Jurkat, Clone E6-1 (cell line): ENCODE measurements at places on chromosomes 4 and X.
A peak's percentile ranks its signal among the peaks of the same experiment; 100 is the strongest.

- no peak for DNase-seq
Observed at GRCh38 chr4:89351201-89351600, 43.6 kb upstream of the GPRIN3 start.

- no peak for DNase-seq
Observed at GRCh38 chr4:5238173-5238572, 186.9 kb downstream of the STK32B start.

DNA sequence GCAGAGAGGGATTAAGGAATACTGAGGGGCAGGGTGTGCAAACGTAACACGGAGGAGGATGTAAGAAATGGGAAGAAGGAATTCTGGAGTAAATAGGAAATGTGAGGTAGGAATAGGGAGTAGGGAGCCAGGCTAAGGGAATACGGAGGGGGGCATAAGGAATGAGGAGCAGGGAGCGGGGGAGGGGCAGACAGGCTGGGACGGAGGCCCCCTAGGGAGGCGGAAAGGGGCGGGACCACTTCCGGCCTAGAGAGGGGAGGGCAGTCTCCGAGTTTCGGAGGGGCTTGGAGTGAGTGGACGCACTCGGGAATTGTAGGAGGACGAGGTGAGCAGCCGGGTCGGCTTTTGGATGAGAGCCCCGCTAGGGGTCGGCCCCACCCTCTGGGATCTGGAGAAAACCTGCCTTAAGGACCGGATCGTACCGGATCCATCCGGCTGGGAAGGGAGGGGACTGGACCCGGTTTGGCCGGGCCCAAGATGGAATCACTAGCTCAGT, 612 bp downstream of the MAGED2 start:
- DNase-seq: peak; percentile 22

DNA sequence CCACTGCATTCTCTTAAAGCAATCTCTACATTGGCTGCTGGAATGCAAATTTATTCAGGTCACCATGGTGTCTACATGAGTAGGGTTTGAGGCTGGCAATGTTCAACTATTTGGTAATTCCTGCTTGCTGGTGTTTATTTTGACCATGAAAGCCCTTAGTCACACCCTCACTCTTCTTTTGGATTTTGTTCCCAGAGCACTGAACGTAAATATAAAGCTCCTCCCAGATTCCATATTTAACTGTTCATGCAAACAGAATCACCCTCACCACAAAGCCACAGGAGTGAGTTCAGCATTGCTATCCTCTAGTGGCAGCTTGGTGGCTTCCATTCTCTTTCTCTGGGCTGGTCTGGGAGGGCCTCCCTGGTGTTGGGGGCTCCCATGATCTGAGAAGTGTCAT, 82.8 kb downstream of the LNX1 start:
- DNase-seq: no peak

GRCh38 chrX:68735266-68735665, 87.8 kb downstream of the STARD8 start:
- DNase-seq: no peak

GRCh38 chrX:48573690-48574269, 504 bp upstream of the RBM3 start:
- DNase-seq: no peak

DNA sequence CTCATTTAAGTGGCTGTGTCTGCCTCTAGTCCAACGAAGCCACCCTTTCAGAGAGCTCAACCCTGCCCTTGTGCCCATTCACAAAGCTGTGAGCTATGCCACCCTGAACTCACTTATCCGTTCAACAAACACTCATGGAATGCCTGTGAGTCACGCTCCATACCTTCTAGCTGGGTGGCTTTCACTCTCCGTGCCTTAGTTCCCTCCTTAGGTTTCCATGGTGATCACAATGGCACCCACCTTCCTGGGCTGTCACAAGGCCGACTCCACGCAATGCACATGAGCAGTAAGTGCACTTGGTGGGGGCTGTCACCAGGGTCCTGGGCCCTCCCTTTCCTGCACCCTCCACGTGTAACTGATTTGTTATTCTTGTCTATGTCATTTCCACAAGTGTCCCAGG, 37.2 kb upstream of the PPP2R2C start:
- DNase-seq: no peak

DNA sequence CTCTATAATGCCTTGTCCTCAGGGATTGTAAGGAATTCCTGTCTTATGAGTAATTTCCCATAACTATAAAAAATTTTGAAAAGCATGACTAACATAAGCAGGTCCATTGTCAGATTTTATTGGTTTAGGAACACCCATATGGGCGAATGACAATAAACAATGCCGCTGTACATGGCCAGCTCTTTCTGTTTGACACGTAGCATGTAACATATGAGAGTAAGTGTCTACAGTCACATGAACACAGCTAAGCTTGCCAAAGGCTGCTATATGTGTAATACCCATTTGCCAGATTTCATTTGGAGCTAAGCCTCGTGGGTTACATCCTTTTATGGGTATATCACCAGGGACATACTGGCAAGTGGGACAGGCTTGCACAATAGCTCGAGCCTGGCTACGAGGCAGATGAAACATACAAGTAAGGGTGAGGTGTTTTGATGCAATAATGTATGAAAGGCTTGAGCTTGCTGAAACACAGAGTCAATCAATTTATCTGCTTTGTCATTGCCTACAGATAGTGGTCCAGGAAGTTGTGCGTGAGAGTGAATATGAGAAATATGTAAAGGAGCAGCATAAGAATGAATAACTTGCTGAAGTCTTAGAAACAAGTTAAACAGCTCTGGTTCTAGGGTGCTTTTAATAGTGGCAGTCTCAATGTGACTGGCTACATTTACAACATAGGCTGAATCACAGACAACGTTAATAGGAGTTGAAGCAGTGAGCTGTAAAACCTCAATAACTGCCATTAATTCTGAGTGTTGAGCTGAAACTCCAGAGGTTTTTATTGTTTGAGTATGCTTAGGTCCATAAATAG, 67.4 kb upstream of the UGT2B10 start:
- DNase-seq: no peak

DNA sequence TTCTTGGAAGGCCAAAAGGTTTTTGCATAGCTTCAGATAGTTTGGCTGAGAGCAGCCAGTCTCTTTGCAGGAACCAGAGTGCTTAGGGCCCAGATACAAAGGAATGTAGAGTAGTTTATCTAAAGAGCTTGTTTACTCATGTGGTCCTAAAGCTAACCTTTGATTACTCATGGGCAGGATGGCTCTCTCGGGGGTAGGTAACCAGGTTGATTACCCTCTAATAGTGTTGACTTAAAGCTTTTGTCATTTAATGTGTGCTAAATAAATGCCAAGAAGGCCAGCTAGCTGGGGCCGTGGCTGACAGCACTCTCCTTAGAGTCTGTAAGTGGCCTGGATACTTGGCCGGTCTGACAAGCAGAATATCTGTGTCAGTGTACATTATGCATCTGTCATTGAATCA, 69.7 kb upstream of the MAGEB16 start:
- no peak for DNase-seq

GRCh38 chr4:122728856-122729255, 3.6 kb upstream of the BBS12 start:
- DNase-seq: no peak

GRCh38 chr4:42396752-42397634, at the start of gene SHISA3:
SHISA3 (plus strand) TSS chr4:42397488; CDS start chr4:42398057, 569 bp downstream.
- peak; percentile 23 for DNase-seq

GRCh38 chrX:1212532-1212931, at the start of gene CRLF2:
CRLF2 (minus strand) TSS chrX:1212649; CDS start chrX:1212634, 15 bp downstream.
- DNase-seq: peak; percentile 37

DNA sequence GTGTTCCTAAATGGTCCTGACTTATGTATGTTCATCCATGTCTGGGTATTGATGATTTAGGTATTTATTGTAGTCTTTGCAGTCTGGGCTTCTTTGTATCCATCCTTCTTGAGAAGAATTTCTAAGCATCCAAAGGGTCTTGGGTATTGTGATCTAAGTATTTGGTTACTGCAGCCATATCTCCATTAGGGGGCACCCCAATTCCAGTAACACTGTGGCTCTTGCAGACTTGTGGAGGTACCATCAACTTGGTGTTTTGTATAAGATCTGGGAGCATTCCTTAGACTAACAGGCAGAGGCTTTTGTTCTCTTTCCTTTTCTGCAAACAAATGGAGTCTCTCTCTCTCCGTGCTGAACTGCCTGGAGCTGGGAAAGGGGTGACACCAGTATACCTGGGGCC, 113.7 kb upstream of the NEXMIF start:
- DNase-seq: peak; percentile 33

DNA sequence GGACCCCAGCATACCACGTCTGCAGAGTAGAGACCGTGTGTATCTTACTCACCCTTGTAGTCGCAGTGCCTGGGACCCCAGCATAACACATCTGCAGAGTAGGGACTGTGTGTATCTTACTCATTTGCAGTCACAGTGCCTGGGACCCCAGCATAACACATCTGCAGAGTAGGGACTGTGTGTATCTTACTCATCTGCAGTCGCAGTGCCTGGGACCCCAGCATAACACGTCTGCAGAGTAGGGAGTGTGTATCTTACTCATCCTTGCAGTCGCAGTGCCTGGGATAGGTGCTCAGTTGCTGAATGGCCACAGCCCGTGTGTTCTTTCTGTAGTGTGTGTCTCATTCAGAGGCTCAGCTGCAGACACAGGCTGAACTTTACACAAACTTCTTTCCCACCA, 71.4 kb upstream of the FRG1 start:
- DNase-seq: no peak

- no peak for DNase-seq
Observed at GRCh38 chrX:150536455-150537116, 31.8 kb upstream of the MTM1 start.

DNA sequence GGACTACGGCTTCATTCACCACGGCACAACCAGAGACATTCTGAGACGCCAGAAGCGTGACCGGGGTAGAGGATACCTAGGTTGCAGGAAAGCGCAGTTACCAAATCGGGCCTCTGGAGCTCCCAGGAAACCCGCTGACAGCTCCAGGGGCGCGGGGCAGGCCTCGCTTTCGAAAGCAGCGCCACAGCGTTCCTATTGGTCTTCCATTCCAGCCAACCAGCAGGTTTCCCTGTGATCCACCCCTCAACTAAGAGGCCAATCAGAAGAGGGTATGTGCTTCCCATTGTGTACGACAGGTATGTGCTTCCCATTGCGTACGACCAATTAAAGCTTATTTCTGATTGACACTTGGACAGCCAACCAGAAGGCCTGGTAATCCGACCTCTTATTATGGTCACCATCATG, 14.9 kb downstream of the SNX12 start:
- no peak for DNase-seq

GRCh38 chr4:139934057-139934707, 219.8 kb downstream of the MAML3 start:
- no peak for DNase-seq

GRCh38 chr4:175927121-175927520, 115.1 kb upstream of the GPM6A start:
- DNase-seq: no peak

- no peak for DNase-seq
Observed at GRCh38 chr4:120839334-120839973, 83.1 kb downstream of the PRDM5 start.

GRCh38 chr4:1819284-1819683, 26.2 kb downstream of the FGFR3 start:
- no peak for DNase-seq

- no peak for DNase-seq
Observed at GRCh38 chrX:40843643-40844042, 108.3 kb upstream of the MED14 start.

DNA sequence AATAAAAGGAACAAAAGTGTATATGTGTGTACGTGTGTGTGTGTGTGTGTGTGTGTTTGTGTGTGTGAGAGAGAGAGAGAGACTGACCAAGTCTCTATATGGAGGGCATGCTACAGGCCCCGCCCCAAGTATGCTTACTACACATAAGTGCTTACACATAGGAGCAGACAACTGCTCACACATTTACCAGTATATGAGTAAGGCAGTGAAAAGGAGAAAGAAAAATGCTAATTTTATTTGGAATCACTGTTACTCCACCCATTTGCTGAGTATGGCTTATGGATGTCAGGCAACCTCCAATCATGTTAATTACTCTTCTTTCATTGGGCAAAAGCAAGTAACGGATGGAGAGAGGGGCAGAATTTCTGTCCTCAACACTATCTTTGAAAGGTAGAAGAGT, 107.6 kb upstream of the STK26 start:
- DNase-seq: no peak

DNA sequence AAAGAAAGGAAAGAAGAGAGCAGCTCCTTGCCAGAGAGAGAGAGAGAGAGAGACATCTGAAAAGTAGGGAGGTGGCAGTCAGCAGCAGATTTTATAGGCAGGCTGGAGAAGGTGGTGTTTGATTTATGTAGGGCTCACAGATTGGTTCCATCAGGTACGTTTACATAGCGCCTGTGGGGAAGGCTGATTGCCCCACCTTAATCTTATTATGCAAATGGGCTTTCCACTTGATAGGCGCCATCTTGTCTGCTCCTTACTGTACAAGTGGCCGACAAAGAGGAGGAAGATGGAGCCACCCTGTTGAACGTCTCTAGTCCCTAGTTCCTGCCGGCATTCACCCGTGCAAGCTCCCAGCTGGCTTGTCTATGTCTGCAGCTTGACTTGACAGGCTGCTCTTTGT, 49.1 kb upstream of the DHRSX start:
- no peak for DNase-seq

DNA sequence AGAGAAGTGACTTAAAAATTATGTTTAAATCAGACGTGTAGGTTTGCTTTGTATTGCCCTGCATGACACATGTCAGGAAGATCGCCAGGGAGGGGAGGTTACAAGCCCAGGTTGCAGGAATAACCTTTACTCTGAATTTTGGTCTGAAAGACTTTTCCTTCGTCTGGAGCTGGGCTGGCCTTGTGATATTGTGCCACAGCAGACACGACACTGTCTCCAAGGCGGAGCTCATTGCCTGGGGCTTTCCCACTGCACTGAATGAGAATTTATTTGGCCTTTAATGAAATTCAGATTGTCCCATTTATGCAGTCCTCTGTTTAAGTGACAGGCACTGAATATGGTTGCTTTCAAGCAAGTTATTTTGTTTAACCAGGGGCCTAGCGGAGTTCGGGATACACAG, 45.1 kb downstream of the RHOH start:
- DNase-seq: no peak

DNA sequence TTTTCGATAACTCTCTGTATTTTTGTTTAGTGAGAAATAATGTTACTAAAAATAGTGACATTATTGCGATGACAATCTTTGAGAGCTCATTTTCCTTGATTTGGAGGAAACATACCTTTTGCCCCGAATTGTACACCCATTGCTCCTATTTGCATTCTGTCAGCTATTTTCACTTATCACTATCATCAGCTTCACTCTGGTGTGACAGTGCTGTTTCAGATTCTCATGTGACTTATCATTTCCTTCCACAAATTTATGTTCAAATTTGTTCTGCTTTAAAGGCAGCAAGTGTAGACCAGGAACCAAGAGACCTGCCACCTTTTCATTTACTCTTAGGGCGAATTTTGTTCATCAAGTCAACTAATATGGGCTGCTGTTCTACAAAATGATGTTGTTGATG, 179.4 kb downstream of the RBM46 start:
- DNase-seq: no peak

DNA sequence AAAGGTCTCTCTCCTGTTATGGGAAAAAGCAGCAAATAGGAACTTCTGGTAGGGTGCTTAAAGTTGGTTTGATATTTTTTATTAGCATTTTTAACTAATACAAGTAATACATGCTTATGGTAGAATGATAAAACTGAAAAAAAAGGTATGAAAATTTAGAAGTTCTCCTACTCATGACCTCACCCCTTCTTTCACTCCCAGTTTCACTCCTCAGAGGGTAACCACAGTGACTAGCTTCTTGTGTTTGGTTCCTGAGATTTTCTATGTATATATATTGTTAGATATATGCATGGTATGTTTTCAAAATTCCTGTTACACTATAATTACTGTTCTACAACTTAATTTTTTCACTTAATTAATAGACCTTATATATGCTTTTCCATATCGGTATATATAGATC, 66.5 kb downstream of the AR start:
- no peak for DNase-seq

GRCh38 chrX:2627272-2627867, 63.7 kb upstream of the CD99 start:
- DNase-seq: peak; percentile 65
